ENCODE measurements at places on chromosomes 2 and 18.

DNA sequence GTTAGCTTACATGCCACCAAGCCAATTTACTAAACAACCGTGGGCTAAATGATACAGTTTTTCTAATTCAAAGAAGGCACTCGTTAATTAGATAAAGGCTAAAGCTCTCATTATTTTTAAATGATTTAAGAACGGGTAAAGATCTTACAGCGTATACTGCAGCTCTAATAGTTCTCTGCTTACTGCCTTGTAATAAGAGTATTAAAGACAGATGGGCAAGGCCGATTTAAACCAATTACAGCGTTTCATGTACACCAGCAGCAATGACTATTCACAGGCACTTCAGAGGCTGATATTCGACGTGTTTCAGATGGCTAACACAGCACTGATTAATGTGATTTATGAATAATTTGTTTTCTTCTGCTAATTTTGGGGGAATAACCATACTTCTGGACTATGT is 259.3 kb downstream of the ZNF407 start:
- ATAC-seq = no peak

DNA sequence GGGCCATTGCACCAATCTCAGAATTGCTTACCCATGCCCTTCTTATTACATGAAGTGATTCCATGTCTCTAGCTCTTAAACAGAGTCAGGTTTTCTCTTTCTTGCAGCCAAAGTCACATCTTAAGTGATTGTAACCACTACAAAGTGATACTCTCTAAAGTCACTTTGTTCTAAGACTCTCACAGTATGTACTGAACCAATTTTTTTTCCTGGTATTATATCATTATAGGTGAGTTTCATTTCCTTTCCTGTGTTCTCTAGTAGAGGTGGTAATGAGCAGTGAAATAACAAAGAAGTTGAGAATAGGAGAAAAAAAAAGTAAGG is 66.3 kb upstream of the DARS1 start:
- ATAC-seq = no peak

GRCh38 chr18:48459016-48459415 is 49.8 kb upstream of the ZBTB7C start:
- no peak for ATAC-seq

- no peak for ATAC-seq
These were observed 116.6 kb downstream of the ATL2 start for GRCh38 chr2:38260469-38260868.

DNA sequence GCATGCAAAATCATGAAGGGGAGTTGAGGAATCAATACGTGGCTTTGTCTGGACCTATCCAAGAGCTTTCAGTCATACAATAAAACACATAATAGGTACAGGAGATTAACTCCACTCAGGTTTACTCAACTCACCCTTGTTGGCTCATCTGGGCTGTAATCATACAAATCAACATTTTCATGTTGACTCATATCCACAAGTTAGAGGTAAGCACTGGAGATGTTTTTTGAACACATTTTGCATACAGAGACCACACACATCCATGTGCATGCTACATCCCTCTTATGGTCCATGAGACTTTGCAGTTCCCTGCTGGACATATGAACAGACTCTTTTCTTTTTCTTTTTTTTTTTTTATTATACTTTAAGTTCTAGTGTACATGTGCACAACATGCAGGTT is 336.9 kb upstream of the PIK3C3 start:
- ATAC-seq = no peak

DNA sequence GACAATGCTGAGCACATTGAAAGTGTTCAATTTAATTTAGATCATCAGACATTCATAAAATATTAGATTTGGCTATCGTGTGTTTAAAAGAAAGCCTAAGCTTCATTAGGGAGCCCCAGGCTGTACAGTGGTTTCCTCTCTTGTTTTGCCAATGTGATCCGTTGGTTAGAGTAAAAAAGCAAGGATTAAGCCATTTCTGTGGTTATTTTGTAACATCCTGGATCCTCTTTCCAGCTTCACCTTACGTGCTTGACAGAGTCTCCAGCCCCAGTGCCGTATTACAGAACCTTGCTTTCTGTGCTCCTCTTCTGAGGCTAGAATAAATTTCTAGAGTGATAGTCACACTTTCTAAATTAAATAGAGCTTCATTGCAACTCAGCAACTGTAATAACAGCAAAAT is 289.3 kb upstream of the LINC00305 start:
- no peak for ATAC-seq

DNA sequence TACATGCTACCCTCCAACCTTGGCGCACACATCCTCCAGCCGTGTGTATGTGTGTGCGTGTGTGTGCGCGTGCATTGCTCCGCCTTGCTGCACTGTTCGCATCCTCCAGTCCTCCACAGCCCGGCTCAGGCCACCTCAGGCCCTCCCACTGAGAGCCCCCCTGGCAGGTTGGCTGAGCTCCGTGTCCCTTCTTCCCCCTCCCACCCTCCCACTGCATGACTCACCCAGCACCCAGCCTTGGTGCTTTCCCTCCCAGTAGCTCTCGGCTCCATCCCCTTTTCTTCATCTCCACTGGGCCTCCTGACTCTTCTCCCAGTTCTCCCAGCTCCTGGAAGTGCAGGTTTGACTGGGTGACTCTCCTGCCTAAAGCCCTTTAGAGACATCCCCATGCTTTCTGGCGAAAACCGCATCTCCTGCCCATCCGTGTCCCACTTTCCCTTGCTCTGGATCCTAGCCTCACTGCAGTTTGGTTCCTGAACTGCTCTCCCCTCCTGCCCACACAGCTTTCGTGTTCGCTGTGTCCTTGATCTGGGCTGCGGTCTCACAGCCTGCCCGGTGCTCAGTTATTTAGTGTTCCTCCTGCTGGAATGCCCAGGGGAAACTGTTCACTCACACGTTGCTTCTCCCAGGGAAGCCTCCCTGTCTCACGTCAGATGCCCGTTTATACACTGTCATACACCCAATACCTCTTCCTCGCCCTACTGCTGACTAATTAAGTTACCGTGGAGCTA is 4.9 kb downstream of the TMEM177 start:
- ATAC-seq = peak; percentile 4

GRCh38 chr2:138956116-138956515 is 175.9 kb upstream of the NXPH2 start:
- no peak for ATAC-seq

DNA sequence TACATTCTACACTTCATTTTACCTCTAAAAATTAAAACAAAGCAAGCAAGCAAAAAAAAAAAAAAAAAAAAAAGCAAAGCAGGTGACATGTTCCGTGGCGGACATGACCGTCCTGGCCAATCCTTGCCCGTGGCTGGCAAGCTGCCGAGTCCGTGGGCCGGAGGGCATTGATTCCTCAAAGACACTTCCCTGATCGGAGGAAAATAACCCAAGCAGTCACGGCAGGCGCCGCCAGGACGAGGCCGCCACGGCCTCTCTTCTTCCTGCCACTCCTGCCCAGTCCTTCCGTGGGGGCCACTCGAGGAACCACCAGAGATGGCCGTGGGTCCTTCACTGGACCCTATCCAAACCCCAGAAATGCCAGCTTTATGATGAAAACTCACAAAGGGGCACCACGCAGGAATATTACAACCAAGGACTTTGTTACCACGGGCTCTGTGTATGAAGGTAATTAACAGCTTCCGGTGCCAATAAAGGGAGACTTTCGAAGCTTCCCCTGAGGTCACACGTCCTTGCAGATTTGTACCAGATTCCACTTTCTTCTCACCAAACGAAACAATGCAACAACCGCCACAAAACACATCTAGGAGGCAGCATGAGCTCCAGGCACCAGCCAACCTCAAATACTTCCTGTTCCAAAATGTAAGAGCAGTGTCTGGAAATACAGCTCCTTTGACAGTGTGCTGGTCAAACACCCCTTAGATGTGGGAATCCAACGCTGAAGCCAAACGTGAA is 170.3 kb downstream of the HDAC4 start:
- ATAC-seq = no peak

- ATAC-seq = no peak
These were observed 348.2 kb upstream of the GYPC start for GRCh38 chr2:126307740-126308139.

- ATAC-seq = no peak
These were observed 48.1 kb downstream of the ACOXL start for GRCh38 chr2:110780461-110780860.

DNA sequence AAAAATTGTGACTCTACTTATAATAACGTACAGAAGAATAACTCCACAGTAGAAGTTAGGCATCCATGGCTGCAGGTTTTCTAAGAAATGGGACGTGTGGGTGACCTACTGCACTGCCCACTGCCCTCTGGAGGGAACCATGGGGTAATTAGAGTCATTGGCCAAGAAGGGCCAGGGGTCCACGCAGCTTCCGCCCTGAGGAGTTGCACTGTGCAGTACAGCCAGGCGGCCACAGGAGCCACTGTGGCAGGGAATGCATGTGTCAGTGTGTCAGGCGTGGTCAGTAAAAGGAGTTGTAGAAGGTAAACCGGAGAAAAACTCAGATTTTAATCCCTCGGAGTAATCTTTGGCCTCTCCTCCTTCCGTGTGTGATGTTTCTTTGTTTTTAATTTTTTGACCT is 24.8 kb downstream of the NCK2 start:
- ATAC-seq = peak; percentile 48

- ATAC-seq = no peak
These were observed 78.3 kb downstream of the KCMF1 start for GRCh38 chr2:85049236-85049635.

DNA sequence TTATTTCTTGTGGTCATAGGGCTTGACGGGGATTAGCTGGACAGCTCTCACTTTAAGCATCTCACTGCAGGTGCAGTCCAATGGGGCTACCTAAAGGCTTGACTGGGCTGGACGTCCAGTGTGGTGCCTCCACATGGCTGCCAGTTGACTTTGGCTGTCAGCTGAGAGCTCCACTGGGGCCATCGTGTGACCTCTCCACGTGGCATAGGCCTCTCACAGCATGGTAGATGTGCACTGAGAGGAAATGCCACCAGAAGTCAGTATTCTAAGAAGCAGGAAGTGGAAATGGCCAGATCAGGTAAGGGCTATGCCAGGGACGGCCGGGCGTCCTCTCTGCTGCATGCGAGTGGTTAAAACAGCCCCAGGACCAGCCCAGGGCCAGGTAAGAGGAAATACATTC is 105.2 kb upstream of the TWIST2 start:
- no peak for ATAC-seq

- no peak for ATAC-seq
These were observed 5.6 kb downstream of the TUBB6 start for GRCh38 chr18:12313530-12314245.

GRCh38 chr2:157911246-157911645 is 35.1 kb upstream of the ACVR1 start:
- no peak for ATAC-seq

- no peak for ATAC-seq
These were observed 76.0 kb downstream of the EMX1 start for GRCh38 chr2:72993147-72993932.

DNA sequence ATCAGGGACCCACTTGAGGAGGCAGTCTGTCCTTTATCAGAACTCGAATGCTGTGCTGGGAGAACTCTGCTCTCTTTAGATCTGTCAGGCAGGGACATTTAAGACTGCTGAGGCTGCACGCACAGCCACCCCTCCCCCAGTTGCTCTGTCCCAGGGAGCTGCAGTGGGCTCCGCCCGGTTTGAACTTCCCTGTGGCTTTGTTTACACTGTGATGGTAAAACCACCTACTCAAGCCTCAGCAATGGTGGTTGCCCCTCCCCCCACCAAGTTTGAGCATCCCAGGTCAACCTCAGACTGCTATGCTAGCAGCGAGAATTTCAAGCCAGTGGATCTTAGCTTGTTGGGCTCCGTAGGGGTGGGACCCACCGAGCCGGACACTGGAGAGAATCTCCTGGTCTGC is 11.8 kb upstream of the LHCGR start:
- no peak for ATAC-seq

All from esophagus mucosa (tissue), 1 donor.